H1 (cell line): ENCODE measurements at places on chromosomes 1 and 21. TPM values are rescaled to one million over a fixed set of nuclear protein-coding genes. Genes with fewer than 3 reads are reported as not detected.

DNA sequence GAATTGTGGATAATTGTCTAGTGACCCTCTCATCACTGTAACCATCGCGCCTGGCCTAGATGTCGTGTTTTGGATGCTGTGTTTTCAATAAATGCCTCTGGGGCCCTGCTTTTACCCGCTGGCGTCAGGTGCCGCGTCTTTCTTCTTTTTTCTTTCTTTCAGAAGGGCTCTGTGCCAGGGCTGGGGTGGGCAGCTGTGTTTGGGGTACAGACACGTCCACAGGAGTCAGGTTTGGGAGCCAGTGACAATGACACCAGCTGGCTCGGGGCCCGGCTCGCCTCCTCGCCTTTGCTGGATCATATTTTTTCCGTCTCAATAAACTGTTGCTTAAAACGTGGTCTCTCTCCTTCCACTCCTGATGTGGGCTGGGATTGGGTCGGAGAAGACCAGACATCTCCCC, 16.1 kb downstream of the TMEM201 start:
- no peak for DNase-seq

DNA sequence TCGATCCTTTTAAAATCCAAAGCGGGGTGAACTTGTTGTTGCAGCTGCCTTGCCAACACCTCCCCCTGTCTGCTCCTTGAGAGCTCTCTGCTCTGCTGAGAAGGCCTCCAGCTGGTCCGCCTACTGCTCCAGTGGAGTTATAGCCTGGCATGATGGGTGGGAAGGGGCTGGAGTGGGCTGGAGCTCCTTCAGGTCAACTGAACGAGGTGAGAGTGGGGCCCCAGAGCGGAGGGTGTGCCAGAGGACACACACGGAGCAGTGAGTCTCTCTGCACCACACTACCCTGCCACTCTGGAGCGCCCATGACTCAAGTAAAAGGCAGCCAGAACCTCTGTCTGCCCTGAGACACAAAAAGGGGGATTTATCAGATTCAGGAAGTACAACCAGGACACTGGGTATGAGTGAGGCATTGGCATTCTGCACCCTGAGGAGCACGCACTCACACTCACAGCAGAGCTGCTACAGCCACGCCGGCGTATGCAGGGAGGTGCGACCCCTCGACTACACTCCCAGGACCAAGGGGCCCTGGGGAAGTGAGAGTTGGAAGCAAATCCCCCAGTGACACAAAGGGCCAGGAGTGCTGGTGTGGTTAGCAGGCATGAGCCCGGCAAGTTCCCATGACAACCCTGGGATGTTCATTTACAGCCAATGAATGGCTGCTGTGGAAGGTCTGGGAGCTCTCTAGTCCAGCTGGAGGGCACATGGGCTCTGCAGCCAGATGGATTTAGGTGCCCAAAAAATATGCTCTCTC, 28.0 kb upstream of the EVA1B start:
- DNase-seq, result no peak

DNA sequence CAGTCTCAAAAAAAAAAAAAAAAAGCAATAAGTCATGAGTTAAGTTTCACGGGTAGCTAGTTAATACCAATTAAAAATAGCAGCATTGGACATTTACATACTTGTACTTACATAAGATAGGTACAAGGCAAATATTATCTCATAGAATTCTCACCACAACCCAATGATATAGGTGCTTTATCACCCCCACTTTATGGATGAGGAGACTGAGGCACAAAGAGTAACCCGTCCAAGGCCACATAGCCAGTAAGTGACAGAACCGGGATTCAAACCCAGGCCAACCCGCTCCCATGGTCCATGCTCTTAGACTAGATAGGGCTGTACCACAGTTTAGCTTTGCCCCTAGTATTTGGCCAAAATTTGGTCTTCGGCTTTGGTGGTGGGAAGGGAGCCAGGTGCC, 132.5 kb upstream of the SLC45A1 start:
- no peak for DNase-seq

DNA sequence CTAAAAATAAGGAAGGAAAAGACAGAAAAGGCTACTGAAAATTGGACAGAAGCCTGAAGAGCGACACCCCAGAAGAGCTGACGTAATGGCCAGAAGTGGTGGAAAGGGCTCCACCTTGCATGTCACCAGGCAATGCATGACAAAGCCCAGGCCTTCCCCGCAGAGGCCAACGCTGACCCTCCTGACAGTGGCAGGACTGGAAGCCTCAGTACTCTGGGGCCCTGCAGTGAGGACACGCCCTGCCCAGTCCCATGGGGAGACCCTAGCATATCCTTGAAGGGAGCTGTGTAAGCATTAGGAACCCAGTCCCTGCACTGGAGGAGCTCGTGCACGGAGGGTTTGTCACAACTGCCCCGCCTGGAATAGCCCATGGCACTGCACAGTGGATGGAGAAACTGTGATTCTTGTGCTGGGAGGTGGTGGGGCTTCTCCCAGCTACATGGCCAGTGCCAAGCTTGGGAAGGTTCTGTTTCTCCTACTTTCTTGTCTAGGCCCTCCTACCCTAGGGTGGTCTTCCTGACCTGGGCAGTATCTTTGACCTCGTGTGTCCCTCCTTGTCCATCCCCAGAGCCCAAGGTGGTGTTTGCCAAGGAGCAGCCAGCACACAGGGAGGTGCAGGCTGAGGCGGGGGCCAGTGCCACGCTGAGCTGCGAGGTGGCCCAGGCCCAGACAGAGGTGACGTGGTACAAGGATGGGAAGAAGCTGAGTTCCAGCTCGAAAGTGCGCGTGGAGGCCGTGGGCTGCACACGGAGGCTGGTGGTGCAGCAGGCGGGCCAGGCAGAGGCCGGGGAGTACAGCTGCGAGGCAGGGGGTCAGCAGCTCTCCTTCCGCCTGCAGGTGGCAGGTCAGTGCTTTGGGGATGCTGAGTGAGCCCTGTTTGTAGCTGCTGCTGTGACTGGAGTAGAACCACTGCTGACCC, 60.4 kb downstream of the OBSCN start:
- DNase-seq, result peak; percentile 45

DNA sequence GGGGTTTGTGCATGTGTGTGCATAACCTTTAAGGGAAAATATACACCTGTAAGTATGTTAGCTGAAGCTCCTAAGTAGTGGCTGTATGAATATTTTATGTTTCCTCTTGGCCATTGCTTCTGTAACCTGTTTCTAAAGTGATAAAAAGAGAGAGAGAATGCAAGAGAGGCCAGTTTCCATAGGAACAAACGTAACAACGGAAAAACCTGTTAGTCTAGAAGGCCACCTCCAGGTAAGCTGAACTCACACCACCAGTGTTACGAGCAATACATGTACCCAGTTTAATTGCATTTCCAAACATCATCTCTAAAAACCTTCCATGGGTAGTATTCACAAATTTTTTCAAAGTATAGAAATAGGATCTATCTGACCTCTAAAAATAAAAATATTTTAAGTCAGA, 63.1 kb downstream of the PLPPR4 start:
- no peak for DNase-seq

DNA sequence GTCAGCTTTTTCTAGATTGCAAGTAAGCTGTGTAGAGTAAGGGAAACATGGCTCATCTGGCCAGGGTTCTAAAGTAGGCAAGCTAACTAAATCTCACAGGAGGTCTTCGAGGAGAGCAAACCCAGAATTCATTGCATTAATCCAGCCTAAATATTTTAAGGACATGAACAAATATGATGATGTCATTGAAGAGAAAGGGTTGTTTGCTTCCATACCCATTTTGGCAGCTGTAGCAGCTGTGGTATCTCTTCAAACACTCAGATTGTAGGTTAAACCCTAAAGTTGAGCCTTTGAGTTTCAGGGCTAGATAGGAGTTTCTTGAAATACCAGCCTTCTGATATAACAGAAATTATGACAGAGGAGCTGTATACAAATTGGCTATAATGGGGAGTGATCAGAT, 200.5 kb upstream of the C1orf105 start:
- DNase-seq, result no peak

DNA sequence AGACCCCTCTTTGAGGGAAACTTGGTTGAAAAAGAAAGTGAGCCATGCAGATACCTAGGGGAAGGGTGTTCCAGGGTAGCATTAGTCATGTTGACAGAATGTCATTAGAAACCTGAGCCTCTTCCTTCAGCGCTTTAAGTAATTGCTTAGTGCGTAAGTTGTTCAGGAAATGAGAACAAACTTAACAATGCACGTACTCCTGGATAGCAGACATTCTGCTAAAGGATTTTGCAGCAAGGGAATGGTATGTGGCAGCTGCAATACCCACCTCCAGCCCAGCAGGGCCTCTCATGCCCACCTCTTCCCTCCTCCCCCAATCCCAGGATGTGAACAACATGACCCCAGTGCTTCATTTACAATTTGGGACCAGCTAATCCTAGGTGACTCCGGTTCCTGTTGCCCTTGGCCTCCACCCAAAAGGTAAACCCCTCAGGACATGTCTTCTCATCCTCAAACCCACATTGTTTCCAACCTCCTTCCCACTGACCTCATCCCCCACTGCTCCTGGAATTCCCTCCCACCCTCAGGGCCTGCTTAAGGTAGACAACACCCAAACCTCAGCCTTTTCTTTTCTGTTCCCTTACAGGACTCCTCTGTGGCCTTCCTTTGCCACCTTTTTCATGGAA, 98.0 kb upstream of the BCAR3 start:
- DNase-seq, result no peak

DNA sequence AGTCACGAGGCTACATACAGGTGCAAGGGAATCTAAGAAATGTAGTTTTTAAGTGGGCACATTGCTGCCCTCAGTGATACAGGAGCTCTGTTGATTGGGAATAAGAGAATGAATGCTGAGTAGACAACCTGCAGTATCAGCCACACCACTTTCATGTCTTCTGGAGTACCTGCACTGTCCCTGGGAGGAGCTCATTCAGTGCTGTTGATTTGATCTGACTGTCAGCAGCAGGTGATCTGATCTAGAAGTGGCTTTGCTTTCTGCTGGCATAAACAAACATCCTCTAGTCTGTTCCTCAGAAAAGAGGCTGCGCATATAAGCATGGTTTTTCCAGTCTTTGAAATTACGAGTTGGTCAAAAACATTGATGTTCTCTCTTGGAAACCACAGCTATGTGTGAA, 35.5 kb upstream of the LRRC52 start:
- DNase-seq, result no peak

DNA sequence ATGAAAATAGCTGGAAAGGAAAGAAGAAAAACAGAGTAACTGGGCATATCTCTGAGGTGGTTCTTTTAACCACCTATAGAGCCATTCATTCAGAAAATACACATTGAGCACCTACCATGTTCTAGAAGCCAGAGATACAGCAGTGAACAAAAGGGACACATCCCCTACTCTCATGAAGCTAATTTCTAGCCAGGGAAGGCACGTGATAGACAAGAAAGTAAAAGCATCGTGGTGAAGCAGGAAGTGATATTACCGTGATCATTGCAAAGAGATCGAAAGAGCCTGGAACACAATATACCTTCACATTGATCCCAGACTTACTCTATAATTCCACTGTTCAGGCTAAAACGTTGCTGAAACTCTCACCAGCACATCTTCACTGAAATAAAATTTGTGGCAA, 76.0 kb downstream of the TIAM1 start:
- DNase-seq, result no peak

DNA sequence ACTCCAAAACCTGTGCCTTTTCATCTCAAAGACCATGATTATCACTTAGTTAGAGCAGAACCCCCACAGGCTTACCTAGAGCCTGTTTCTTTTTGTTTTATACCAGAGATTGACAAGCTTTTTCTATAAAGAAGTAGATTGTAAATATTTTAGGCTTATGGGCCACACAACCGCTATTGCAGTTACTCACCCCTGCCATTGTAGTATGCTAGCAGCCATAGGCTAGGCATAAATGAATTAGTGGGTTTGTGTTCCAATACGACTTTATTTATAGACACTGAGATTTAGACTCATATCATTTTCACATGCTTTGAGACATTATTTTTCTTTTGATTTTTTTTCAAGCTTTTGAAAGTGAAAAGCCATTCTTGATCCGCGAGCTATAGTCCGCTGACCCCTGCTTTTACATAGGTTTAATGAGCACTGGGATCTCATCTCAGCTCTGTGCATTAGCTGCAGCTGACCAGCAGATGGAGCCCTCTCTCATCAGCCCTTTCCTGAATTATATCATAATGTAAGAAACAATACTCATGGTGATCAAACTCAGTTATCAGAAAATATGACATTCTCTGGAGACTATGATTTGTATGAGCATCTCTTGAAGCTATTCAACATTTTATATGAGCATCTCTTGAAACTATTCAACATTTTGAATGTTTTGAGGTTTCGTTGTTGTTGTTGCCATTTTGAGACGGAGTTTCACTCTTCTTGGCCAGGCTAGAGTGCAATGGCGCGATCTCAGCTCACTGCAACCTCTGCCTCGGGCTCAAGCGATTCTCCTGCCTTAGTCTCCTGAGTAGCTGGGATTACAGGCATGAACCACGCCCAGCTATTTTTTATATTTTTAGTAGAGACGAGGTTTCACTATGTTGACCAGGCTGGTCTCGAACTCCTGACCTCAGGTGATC, 111.9 kb upstream of the L1TD1 start:
- no peak for DNase-seq

GRCh38 chr1:10204003-10204642, 6.2 kb upstream of the KIF1B start:
- no peak for DNase-seq

- no peak for DNase-seq
These were observed 153.5 kb downstream of the PLXNA2 start for GRCh38 chr1:208090388-208091301.

- no peak for DNase-seq
These were observed 14.0 kb upstream of the AIM2 start for GRCh38 chr1:159090286-159091179.

DNA sequence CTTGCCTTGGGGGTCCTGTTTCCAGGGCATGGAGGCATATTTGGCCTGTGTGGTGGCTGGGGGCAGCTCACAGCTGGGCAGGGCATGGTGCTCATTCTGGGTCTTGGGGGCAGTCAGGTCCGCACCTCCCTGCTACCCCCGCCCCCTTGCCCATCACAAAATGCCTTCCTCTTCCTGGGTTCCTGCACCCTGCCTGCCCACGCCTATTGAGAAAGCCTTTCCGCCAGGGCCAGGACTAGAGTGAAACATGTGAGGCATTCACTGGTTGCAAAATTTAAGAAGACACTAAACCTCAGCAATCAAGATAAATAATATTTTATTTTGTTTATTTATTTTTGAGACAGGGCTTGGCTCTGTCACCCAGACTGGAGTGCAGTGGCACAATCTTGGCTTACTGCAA, 19.7 kb downstream of the PTAFR start:
- no peak for DNase-seq

The KIF26B gene
- total RNA-seq, result 0.19 and 0.28 TPM in 2 replicates

The FAAH gene
- total RNA-seq, result 43.5 and 47.3 TPM in 2 replicates

The TNFRSF14 gene
- total RNA-seq, result 0.50 and 0.65 TPM in 2 replicates

The OR2L2 gene
- 0.10 TPM in 1 of 2 replicates, not detected in the other for total RNA-seq
